ENCODE measurements at places on chromosomes 1 and 21.

DNA sequence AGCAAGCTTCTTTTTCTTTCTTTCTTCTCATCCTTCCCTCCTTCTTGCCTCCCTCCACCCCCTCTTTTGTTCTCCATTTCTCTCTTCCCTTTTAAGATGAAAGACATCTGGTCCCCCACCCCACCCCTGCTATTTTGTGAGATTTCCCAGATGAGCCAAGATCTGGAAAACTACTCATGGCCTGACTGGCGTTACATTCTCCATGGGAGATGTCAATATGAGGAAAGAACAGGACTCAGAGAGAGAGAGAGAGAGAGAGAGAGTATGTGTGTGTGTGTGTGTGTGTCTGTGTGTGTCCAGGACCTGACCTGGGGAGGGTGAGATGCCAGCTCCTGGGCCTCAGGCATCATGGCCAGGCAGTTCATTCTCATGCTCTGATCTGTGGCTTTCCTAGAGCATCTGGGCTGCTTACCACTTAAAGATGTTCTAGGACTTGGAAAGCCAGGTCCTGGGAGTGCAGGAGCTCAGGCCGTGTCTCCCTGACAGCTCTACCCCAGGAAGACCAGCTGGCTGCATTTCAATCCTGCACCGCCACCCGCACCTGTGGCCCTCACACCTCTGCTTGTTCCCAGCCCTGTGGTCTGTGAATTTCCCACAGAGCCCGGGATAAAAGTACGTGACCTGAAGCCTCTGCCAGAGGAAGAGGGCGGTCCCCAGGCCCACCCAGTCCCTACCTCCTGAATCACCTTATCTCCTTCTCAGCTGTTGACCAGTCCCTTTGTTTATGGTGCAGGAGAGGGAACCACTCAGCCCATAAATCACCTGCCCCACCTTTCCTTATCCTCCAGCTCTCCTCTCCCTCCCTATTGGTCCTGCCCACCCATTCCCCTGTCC lies 3.2 kb upstream of the BEST4 start:
- no peak for DNase-seq

DNA sequence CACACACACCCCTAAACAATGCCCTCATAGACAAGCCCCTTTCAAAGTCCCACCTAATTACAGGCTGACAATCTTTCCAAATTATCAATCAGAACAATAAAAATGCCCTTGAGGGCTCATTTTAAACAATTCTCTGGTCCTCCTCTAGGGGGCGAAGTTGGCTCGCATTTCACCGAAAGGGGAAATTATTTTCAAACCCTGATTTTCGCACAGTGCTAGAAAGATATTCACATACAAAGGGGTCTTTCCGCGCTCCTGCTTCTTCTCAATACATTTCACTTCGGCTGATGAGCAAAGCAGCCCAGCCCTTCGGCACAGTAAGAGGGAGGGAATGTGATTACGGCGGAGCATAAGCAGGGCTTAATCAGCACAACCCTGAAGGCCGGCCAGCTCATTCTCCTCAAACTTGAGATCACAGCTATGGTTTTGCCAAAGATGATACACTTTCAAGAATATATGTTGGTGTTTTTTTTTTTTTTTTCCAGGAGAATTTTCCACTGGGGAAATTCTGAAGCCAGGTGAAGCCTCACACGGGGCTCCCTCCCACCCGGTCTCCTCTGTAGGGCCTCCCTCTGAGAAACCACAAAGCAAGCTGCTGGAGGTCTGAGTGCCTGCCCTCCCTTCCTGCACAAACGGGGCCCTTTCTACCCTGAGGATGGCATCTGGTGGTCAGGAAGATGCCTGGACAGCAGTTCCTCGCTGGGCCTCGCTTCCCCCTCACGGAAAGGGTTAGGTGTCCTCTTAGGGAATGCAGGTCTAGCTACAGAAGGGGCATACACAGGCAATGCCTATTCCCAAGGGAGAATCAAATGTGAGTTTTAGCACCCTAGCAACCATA lies 66.9 kb downstream of the GNG12 start:
- DNase-seq: peak; percentile 11

GRCh38 chr1:208015255-208015654 lies 104.3 kb upstream of the CD34 start:
- no peak for DNase-seq

GRCh38 chr1:71918630-71919029 lies 363.7 kb downstream of the NEGR1 start:
- no peak for DNase-seq

DNA sequence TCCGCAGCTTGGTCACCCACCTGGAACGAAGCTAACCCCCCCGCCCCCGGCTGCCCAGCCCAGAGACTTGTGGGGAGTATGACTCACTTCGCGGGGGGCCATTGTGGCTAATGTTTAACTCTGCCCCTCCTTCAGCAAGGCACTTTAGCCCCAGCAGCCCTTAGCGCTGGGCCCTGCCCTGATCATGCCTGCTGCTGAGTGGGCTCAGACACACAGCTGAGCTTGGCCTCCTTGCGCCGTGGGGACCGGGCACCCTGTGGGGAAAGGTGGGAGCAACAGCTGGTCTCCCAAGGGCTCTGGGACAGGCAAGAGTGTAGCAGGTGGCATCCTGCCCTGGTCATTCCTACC lies 6.3 kb upstream of the LAD1 start:
- DNase-seq: no peak

GRCh38 chr1:4657244-4657789 lies 2.9 kb downstream of the AJAP1 start:
- no peak for DNase-seq

DNA sequence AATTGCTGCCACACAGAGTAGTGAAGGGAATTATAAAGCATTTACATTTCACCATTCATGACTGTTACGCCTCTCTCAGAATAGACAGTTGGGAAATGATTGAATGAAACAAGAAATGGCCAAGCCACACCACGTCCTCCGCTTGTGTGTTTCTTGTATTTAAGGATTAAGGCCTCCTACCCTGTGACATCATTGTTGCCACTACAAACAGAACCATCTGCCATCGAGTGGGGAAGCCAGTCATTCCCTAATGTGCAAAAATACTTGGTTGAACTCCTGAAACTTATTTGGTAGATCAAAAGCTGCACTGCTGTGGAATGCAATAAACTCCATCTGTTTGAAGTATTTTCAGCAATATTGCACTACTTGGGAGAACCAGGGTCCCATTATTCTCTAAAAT lies 99.0 kb upstream of the C1orf105 start:
- no peak for DNase-seq

- peak; percentile 30 for DNase-seq
Measured at GRCh38 chr1:11804666-11805421, 920 bp downstream of the MTHFR start.

DNA sequence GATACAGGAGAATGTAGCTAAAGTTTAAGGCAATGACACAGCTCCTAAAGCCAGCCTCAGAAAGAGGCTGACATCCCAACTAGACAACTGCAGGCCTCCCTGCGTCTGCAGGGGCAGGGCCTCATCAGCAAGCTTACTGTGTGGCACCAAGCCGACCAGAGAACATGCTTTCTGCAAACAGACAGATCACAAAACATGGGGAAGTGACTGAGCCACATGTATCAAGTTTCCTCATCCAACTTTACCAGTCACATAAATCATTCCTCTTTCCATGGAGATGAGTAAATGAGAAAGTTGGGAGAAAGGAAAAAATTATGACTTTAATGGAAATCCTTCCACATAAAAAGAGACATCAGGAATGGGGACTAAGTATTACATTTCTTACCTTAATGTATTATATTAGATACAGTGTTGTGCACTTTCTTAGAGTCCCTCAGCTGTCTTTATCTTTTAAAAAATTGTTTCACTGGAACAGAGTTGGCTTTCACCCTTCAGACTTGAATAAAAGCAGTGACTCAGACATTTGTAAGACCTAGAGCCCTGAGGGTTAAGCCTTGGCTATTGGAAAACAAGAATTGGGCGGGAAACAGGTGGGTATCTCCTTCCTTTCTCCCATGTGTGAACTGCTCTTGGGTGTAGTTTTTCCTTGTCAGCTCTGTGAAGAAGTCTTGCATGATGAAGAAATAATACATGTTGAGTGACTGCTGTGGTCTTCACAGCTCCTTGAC lies 305.7 kb upstream of the SNX7 start:
- DNase-seq: no peak

- no peak for DNase-seq
Measured at GRCh38 chr1:76113446-76113845, 38.9 kb downstream of the ST6GALNAC3 start.

GRCh38 chr1:153679337-153680119 lies 1.0 kb downstream of the NPR1 start:
- DNase-seq: peak; percentile 23

DNA sequence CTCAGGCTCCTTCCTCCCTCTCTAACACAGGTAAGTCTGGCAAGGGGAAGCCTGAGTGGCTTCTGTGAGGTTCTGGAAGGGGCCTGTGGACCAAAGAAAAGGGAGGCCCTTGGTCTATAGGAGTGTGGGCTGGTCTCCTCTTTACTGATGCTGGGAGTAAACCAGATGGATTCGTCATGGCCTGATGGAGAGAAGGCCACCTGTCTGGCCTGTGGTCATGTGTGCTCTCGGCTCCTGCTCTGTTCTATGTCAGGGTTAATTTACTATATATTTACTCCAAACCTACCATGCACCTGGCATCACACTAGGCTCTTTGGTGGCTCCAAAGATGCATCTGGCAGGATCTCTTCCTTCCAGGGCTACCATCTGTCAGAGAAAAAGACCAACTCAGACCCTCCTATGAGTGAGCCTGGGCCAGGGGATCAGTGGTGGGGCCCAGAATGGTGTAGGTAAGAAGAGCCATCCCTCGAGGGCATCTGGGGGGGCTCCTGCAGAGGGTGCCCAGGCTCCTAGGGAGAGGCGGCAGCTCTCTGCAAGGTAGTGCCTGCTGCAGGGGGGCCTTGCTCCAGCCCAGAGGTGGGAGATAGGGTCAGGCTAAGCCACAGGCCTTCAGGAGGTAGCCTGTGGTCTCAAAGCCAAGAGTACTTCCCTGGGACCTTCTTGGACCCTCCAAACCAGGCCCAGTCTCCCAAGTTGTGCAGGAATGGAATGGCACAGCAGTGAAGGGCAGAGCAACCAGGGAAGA lies 68.2 kb upstream of the SELENON start:
- no peak for DNase-seq

- DNase-seq: no peak
Measured at GRCh38 chr21:43611598-43612369, 47.5 kb downstream of the HSF2BP start.

DNA sequence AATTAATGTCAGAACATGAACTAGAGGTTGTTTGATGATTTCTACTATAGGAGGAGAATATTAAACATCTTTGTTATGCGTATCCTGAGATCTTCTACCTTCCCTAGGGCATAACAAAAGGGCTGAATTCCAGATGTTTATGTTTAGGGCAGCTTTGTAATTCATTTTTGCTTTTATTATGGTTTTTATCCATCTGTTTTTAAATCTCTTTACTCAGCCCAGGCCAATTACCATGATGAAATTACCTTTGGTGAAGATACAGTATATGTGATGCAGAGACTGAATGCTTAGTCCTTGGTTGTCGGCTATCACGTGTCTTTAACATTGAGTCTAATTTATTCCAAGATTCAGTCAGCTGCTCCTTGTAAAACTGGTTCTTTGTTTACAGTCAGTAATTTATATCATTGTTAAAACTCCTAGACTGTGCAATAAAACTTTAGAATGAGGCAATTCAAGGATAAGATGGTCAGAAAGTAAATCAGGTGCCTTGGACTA lies 176.9 kb downstream of the CTH start:
- no peak for DNase-seq

DNA sequence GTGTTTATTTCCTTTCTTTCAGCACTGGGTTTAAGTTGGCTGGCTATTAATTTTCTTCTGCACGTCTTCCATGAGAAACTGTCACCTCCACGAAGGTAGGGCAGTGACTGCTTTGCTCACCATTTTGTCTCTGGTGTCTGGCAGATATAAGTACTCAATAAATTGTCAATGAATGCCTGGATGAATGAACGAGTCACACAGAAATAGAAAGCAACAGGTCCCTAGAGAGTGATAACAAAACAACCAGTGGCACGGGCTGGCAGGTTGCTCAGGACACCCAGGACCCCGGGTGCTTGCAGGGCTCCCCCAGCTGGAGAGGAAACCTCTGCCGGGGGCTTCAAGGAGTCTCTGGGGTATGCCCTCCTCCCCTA lies 3.2 kb upstream of the MYOC start:
- no peak for DNase-seq

DNA sequence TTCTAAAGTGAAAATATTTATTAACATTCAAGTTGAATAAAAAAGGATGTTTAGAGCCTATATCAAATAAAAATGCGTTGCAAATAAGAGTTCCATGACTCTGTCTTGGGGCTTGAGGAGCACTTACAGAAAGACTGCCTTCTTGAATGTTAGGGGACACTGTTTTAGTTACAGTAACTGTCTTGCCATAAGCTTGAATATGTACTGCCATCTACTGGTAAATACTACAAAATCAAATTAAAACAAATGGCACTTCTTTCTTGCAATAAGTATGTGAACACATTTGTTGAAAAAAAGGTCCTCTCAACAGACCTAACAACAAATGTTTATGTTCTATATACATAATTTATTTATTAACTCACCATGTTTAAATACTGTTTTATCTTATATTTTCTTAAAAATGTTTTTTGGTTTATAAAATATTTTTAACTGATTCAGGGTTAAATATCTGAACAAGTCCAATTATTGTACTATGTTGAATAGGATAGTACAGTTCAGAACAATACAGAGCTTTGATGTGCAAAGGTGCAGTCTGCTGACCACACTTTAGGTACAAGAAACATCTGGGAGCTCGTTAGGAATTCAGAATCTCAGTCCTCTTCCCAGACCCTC lies 199.5 kb downstream of the LRRIQ3 start:
- DNase-seq: no peak

DNA sequence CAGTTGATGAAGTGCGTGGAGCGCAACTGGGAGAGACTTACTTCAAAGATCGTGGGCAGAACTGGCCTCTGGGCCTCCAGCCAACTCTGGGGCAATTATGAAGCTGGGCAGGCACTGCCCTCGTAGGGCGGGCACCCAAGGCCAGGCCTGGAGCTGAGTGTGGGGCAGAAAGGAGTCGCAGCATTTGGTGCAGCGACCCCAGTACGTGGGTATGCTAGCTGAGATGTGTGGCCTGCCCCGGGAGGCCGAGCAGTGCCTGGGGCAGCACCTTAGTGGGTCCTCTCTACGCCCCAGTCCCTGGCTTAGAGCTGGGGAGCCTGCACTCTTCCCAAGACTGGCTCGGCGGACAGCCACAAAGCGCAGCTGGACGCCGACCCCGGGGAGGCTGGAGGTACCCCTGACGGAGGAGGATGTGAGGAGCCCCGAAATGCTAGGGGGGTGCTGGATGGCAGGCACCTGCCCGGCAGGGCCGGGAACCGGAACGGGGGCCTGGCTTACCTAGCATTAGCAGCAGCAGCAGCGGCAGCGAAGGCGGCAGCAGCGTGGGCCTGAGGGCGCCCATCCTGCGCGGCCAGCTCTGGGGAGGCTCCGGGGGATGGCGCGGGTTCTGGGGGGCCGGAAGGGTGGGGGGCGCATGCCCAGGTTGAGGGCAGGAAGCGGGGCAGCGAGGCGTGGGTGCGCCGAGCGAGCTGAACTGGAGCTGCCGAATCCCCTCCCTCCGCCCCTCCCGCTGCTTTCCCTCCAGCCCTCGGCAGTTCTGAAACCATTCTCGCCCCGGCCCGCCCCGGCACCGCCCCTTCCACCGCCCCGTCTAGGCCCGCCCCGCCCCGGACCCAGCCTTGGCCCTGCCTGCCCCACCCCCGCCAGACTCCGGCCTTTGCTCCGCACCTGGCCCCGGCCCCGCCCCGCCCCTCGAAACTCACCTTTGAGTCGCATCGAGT lies at the start of gene IGSF8:
Gene IGSF8 (minus strand): TSS at position 709 of the 941 bp plus-strand sequence. CDS start 147 bp downstream, at position 562.
- peak; percentile 93 for DNase-seq

GRCh38 chr21:45074048-45074817 lies at the start of gene ADARB1:
TSS of gene ADARB1 (plus strand) at chr21:45074580. CDS start at chr21:45171657, 97,077 bp downstream.
- peak; percentile 66 for DNase-seq
